Left lobe of liver (tissue), 2 donors: ENCODE measurements at places on chromosomes 6 and 20.

GRCh38 chr6:43373252-43373875 lies 3.9 kb upstream of the ZNF318 start:
- DNase-seq: no peak

- DNase-seq: no peak
Measured at GRCh38 chr6:111347589-111347988, 135.4 kb downstream of the REV3L start.

- DNase-seq: no peak
Measured at GRCh38 chr20:58817748-58818147, 33.0 kb downstream of the GNAS-AS1 start.

DNA sequence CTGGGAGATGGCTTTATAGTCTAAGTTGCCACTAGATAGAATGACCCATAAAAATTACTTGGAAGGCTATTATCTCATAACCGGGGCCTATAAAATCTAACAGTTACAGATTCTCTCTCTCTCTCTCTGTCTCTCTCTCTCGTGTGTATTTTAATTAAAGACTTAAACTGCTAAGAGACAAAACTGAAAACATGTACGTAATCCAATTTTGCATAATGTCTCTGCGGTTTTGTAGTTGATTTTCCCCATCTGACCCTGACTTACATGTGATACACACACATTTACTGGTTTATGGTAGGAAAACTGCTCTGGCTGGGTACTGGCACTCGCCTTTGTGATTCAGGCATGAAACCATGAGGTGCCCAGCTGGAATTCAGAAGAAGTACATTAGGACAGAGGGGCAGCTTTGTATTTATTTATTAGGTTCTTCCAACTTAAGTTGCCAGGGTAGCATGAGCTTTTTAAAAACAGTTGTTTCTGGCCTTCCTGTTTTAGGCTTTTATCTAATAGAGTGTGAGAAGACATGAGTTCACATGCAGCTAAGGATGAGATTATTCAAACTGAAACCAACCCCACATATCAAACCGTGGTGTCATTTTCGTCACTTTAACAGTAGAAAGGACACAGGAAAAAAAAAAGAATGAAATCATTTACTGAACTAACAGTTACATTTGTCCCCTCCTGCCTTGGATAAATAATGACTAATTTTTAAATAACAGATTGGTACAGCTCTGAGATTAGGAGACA lies 182.5 kb downstream of the GMPR start:
- no peak for DNase-seq

DNA sequence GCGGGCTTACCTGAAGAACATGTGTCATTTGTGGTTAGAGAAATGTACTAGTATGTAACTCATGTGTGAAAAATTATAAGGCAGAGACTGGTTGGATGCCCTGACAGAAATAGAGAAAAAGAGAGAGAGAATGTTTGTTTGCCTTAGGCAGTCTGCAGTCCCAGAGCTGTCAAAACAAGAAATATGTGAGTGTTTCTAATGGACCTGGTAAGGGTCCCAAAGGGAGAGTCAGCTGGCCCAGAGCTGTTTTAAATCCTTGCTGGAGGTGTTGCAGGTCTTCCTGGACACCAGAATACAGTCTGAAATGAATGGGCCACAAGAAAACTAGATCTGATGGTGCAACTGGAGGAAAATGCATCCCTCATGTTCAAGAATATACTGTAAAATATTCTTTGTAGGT lies 158.3 kb upstream of the OGFRL1 start:
- no peak for DNase-seq

DNA sequence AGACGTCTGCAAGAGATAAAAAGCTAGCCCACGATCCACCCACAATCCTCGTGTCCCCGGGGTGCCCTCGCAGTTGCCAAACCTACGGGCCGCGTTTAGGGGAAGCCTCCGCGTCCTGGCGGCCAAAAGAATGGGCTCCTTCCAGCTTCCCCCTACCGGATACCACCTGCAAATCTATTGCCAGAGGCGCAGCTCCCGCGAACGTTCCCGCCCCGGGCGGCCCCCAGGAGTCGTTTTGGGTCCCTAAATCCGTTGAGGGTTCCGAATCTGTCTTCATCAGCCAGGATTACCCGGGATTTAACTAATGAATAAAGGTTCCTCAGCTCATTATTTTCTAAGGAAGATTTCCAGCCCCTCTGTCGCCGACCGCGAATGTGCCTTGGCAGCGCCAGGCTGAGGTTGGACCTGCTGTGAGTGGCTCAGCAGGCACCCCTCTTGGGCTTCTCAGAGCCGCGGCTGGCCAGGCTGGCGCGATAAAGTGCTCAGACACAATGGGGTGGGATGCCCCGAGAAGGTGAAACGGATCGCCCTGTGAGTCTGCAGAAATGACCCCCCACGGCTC lies 2.8 kb upstream of the VSX1 start:
- DNase-seq: no peak

DNA sequence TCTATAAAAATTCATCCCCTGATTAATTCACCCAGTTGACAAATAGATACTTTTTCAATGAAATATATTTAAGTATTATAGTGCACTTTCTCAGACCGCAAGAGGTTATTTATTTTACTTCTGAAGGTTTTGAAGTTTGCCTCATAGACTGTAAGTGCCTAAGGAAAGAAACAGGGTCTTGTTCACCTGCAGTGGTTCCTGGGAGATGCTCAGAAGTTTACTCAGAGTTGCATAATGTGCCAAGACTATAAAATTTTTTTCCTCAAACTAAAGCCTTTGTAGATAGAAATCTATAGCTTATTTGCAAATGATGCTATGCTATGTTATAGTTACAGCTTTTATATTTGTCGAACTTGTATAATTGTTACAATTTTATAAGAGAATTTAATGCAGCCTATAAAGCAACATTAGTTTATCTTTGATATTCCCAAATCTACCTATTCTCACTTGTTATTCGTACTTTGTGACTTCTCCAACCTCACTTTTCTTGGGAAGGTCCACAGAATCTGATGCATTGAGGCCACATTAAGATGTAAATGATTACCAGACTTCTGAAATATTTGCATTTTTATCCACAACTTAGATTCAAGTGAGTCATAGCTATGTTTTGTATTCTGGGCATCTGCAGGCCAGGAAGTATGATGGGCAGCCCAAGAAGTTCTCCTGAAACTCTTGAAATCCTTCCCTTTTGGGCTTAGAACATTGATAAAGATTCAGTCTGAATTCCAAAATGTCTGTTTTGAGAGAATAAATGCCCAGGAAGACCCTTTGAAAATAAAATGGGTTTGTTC lies 35.7 kb downstream of the KCNQ5 start:
- no peak for DNase-seq

DNA sequence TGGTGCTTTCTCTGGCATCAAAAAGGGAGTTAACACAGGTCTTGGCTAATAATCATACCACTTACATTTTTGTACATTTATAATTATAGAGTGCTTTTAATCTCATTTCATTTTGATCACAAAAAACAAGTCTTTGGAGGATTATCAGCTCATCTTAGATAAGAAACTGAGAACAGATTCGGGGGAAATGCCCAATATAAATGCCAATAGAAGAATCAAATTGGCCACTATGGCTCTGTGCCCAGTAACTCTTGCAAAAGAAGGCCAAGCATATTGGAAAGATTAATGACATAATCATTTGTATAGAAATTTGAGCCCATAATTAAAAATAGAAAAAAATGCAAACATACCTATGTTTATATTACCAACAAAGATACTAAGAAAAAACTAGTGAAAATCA lies 42.5 kb downstream of the IPCEF1 start:
- DNase-seq: no peak

- no peak for DNase-seq
Measured at GRCh38 chr20:17406051-17406590, 125.1 kb downstream of the BFSP1 start.

DNA sequence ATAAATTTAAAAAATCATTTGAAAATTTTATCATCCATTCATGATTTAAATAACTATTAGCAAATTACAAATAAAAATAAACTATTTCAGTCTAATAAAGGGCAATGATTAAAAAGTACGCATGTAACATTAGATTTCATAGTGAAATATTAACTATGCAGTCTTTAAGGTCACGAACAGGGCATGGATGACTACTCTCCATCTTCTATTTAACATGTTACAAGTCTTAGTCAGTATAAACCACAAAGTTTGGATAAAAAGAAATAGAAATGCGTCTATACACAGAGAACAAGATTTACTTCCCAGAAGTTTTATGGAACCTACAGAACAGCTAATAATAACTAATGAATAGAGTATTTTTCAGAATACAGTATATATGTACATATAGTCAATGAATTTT lies 1016.0 kb downstream of the EYS start:
- no peak for DNase-seq

- DNase-seq: no peak
Measured at GRCh38 chr6:73309535-73309784, 44.6 kb downstream of the DPPA5 start.

DNA sequence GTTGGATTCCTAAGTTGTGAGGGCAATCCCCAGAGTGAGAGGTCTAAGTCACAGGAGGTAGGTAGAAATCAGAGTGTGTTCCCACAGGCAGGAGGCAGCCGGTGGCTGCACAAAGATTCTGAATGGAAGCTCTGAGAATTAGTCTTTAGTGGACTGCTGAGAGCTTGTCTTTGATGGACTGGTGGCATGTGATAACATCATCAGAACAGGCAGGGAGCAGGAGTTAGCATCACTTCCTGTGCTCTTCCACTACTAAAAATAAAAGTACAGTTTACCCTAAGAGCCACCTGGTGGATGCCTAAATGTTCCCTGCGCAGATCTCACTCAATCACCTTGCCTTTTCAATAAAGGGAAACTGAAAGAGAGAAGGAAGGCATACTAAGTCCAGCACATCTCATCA lies 294.6 kb upstream of the POU3F2 start:
- no peak for DNase-seq

DNA sequence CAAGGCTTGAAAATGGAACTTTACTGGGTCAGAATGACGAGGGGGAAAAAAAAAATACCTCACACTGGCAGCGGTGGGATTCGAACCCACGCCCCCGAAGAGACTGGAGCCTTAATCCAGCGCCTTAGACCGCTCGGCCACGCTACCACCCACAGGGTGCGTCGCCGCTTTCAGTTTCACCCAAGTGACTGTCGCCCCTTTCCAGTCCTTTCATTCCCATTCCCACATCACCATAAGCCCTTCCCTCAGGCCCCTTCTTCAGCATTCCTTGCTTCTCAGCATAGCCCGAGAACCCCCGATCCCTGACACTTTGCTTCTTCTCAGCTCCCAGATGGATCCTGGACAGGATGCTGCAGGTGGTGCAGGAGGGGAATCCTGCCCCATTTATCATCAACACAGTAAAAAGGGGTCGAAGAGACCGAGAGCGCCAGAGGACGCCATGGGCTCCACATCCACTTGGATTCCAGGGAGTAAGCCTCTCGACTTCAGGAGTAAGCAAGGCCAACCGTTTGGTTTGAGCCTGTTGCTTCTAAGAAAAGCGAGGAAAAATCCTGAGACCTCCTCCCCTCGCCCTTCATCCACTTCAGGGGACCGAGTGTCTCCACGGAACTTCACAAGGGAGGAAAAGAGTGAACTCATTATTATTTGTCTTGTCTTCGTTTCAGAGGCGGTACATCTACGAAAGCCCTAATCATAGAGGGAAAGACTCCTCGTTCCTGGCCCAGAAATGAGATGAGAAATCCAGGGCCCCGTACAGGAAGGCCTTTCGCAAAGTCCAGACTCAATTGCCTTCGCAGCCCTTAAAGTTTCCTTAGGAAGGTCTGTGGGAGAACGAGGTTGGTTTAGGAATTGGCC lies 20.0 kb upstream of the TRIM27 start:
- peak; percentile 59 for DNase-seq

GRCh38 chr20:49210757-49211110 lies 8.5 kb upstream of the DDX27 start:
- no peak for DNase-seq

GRCh38 chr6:43489277-43490072 lies 12.1 kb downstream of the TJAP1 start:
- no peak for DNase-seq

DNA sequence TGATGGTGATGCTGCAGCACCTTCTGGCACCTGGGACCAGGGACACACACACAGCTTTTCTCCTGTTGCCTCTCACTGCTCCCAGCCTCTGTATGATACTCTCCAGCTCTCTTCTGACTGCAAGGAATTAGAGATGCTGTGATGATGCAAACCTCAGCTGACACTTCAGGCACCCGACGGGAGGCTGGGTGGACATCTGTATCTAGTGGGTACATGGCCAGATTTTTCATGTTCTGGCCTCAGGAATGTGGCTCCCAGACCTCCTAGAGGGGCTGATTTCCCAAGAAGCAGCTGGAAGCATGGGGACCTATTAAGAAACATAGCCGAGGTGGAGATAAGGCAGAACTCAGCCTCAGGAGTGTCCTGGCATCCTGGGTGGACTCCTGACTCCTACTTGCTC lies 6.8 kb upstream of the EPB41L1 start:
- DNase-seq: no peak

DNA sequence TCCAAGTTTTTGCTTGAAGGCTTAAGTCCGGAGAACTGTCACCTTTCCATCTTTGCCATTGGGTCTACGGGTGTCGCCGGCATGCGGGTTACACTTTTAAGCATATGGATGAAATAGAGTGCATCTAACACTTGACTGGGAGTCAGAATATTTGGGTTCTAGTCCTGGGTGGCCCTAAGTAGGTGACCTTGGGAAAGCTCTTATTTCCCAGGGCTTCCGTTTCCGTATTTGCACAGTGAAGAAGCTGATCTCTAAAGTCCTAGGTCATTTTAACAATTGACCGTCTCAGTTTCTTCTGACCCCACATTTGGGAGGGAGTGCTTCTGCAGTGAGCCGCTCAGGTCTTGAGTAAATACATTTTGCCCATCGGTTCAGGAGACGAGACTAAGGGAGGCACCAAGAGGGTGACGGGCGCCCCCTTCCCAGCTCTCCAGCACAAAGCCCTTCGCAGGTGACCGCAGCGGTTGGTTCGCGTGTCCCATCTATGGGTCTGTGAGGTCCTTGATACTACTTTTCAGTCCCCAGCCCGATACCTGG lies 651 bp upstream of the BLTP3A start:
- DNase-seq: peak; percentile 65
